ENCODE measurements at places on chromosomes 3 and 15.

DNA sequence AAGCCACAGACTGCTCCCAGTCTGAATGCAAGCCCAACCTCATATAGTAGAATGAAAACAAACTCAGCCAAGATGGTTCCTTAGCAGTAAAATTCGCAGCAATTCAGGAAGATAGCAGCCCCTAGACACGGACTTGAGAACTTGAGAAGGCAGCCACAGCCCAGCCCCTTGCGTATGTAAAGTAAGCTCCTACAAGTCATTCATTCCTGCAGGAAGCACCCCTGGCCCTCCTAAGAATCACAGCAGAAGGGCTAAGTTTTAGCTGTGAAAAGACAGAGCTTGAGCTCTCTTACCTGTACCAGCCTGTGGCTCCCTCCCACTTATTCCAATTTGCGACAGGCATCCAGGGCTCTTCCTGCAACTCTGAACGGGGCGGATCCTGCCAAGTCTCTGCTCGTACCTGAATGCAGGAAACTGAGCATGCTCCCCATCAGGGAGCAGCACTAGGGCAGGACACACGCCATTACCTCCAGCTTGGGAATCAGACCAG, 136.4 kb downstream of the MAGI1 start:
- no peak for DNase-seq

DNA sequence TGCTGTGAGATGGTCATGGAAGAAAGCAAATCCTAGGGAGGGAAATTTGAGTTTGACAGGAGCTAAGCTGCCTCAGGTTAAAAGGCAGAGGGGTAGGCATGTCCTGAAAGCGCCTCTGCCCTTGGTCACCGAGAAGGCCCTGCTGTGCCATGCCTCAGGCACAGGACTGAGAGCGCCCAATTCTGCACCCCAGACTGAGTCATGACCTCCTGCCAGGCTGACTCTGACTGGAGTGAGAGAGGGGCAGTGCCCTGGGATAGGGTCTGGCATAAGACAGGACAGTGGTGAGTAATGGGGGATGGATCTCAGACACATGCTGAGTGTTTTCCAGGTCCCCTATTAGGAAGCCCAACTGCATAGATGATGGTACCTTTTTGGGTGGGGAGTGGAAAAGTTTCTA, 44.4 kb downstream of the EPHB1 start:
- DNase-seq, result no peak

DNA sequence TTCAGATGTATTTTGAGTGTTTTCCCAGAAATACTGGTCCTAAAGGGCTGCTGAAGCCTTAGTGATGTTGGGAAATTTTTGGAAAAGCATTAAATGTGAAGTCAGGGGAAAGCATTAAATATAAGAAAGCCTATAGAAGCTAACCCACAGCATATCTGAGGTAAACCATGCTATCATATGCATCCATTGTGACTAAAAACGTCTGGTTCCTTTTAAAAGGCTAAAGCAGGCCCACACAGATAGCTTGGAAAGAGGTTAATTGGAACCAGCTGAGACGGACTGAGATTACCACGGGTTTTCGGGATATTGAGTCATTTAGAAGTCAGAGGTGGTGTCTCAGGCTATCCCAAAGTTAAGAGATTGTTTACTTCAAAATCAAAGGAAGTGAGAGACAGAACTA, 78.2 kb downstream of the CYP19A1 start:
- peak; percentile 67 for DNase-seq

DNA sequence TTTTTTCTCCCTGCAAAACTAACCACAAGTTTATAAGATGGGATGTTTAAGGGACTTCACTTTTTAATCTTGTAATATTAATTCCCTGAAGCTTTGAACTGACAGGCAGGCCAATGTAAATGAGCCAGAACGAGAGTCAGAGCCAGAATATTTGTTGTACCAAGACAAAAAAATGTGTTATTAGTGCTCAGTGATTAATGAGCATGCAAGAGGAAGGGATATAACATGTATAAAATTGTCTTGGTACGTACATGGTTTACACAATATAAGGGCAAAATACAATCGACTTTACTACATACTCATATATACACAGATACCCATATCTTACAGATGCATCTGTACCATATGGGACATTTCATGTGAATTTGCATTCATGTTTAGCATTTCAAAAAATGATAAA, 331.2 kb downstream of the MECOM start:
- no peak for DNase-seq

- no peak for DNase-seq
Observed at GRCh38 chr3:113585720-113586119, 53.4 kb downstream of the SIDT1 start.

DNA sequence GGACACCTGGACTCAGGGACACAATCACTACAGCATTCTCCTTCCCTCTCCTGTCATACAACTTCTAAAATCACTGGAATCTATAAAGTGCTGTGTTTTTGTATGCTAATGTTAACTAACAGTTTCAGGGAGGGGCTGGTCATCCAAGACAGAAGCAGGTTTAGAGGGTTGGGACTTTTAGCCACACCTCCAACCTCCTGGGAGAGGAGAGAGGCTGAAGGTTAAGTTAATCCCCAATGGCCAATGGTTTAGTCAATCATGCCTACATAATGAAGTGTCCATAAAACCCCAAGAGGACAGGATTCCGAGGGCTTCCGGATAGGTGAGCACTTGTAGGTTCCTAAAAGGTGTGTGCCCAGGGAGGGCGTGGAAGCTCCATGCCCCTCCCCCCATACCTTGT, 219.3 kb upstream of the CTNNB1 start:
- no peak for DNase-seq

- no peak for DNase-seq
Observed at GRCh38 chr3:29554566-29554965, 273.7 kb downstream of the RBMS3 start.

DNA sequence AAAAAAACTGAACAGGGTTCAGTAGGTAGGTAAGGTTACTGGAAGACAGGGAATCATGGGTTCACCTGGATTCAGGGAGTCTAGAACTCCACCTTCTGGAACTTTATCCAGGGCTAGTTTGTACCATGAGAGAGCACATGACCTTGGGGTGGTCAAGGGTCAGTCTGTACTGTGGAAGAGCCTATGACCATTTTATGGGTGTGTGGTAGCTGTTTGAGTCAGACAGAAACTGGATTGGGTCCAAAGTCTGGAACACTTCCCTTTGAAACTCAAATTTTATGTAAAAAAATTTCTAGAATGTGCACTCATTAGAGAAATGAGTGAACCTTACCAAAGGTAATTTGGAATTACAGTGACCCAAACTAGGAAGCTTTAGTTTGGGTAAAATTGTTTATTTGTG, 486.0 kb upstream of the AGTR1 start:
- DNase-seq, result no peak

DNA sequence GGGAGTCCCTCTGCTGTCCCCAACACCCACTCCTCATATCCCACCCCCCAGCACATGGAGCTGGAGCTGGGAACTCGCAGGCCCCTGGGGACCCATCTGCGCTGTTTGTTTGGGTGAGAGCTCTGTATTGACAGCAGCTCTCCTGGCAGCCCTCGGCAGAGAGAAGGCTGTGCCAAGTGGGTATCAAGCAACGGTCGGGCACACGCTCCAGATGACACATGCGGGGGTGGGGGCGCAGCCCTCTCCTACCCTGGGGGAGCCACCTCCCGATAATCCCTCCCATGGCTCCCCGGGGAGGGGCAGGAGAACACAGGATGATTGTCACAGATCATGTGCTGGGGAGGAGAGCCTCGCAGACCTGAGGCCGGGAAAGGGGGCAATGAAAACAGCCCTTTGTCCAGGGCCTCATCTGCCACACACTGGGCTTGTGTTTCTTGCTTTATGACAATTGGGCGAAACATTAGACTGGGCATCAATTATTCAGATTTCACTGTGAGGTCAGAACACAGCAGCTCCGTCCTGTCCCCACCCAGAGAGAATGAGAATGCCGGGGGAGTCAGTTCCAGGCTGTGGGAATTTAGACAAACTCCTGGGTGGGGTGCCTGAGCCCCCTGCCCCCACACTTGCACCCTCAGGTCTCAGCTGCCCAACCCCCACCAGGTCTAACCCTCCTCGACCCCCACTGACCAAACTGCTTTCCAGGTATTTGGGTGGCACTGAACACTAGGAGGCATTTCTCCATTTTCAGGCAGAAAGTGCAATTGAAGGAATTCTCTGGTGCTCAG, 46.4 kb upstream of the KLF13 start:
- DNase-seq, result no peak

DNA sequence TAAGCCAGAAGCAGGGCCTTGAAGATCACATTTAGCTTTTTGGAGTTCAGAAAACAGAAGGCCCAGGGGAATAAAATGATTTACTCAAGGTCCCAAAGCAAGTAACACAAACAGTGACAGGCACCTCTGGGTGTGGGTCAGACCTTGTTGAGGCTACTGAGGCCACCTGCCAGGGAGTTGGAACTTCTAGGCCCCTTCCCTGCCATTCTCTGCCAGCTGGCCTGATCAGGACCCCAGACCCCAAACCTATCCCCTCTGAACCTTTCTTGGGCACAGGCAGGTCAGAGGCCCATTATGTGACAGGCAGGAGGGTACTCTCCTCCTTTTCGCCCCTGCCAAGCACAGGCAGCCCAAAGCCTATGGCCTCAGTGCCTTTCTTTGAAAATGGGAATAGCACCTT, 49.4 kb upstream of the ATP2B2 start:
- no peak for DNase-seq

- no peak for DNase-seq
Observed at GRCh38 chr3:189947948-189948723, 172.6 kb downstream of the P3H2 start.

DNA sequence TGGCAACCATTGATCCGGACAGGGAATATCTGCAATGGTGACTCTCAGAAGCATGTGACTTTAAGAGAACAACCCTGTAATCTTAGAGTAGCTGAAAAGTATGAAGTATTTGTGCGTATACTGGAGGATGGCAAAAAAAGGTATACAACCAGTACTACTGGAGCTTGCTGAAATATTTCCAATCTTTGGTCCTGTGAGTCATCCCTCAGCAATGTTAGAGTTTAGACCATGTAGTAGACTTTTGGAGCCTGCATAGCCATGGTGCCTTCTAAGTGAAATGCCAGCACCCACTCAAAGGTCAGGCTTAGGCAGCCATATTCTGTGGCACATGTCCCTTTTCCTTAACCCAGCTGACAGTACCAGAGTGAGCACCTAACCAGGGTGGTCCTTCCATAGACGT, 429.4 kb downstream of the NTRK3 start:
- DNase-seq, result no peak

GRCh38 chr3:28018925-28019718, 222.3 kb upstream of the CMC1 start:
- no peak for DNase-seq

DNA sequence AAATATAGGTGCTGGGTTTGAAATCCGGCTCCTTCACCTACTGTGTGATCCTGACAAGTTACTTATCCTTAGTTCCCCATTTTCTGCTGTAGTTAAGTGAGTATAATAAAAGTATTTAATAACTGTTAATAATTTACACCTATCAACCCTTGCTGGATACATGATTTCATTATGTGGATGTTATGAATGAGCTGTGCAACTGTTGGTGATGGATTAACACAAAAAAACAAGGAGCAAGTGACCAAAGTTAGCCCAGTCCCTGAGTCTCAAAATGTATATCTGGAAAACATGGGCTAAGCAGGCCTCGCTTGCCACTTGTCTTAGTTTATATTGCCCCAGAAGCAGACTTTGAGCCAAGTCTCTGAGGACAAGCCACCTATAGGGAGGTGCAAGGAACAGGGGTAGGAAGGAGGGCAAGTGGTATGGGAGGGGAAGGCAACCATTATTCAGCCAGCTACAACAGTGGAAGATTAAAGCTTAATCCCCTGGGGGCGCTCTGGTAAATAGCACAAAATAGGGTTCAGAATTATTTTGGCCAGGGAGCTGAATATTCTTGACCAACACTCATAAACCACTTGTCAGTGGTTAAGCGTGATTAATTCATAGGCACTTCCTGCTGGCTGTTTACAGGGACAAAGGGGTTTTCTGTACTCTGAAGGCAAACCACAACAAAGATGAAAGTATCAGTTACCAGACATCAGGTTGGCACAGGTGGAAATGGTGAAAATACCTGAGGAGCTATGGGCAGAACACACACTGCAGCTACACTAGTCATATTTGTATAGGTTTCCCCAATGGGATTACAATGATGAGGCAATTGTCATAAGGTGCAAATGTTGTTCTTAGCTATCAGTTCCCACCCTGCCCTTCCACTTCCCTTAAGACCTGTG, 76.2 kb downstream of the TRIM42 start:
- no peak for DNase-seq

DNA sequence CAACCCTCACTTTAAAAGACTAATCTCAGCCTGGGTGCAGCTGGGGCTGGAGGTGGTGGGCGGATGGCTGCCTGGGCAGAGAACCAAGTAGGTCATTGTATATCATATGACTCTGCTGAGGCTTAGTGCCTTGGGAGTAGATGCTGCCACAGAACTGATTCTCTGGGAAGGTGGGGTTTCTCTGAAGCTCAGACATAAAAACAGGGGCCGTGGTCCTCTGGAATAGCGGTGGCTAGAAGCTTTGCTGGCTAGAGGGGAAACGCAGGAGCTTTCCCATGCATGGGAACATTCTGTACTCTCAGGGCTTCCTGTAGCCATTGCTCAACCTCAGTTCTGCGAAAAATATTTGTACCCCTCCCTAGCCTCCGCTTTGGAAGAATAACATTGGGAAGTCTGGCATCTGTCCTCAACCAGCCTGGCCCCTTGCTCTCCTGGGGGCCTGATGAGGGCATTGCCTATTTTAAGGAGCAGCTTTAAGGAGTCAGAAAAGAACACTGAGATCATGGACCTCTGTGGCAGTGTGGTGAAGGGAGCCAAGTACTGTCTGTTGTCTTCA, 14.7 kb downstream of the TIMP4 start:
- DNase-seq, result no peak

- DNase-seq, result no peak
Observed at GRCh38 chr3:8983591-8983990, 20.3 kb upstream of the RAD18 start.

GRCh38 chr3:58899953-58900298, 149.9 kb downstream of the CFAP20DC start:
- no peak for DNase-seq

GRCh38 chr15:39157882-39158281, 423.0 kb upstream of the THBS1 start:
- DNase-seq, result no peak

GRCh38 chr3:44805960-44806359, 44.4 kb downstream of the KIF15 start:
- DNase-seq, result no peak

GRCh38 chr15:48550822-48551525, 94.5 kb downstream of the FBN1 start:
- no peak for DNase-seq

- no peak for DNase-seq
Observed at GRCh38 chr15:67779549-67780111, 45.7 kb upstream of the SKOR1 start.

DNA sequence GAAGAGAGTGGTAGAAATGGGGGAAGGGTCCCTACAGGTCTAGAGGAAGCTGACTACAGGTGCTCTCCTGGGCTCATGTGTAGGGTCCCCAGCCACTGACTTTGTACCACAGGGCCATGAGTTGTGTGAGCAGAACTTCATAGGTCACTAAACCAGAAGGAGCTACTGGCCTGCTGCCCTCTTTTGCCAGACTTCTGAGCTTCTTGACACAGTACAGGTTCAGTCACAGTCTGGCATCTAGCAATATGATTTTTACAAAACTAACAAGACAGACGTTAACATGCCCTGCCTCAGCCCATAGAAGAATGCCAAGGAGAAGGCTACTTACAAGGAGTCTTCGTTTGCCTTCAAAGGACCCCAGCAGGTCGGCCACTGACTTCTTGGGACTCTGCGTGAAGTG, 3.2 kb downstream of the CCDC80 start:
- no peak for DNase-seq
